ENCODE measurements at places on chromosomes 13 and 19.

DNA sequence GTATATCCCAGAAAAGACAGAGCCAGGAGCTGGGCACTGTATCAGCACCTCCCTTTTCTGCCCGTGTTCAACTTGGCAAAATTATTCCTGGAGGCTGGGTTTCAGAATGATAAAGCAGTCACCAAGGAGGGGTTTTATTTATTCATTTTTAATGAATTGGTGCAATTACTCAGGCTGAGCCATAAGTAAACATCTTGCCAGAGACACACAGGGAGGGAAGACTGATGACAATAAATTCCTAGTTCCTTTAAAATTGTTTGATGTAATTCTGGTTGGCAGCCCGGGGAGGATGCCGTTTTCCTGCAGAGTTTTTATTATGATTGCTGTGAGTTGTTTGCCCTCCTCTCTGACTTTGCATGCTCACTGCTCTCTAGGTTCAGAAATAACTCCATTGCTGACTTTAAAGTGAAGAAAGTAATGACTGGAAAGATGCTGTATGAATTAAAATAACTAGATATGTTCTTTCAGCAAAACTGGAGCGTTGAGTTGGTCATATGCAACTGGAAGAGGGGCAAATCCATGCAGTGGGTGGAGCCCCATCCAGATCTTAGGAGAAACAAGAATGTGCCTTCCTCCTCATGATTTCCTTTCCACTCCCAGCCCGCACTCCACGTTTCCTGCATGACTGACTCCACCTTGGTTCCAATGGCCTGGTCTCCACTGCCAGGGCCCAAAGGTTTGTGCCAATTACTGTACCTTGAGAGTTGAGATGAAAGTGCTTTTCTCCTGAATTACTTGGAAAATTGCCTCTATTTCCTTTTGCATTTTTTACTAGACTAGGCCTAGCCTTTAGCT, 182.1 kb downstream of the RFC3 start:
- DNase-seq, result no peak

DNA sequence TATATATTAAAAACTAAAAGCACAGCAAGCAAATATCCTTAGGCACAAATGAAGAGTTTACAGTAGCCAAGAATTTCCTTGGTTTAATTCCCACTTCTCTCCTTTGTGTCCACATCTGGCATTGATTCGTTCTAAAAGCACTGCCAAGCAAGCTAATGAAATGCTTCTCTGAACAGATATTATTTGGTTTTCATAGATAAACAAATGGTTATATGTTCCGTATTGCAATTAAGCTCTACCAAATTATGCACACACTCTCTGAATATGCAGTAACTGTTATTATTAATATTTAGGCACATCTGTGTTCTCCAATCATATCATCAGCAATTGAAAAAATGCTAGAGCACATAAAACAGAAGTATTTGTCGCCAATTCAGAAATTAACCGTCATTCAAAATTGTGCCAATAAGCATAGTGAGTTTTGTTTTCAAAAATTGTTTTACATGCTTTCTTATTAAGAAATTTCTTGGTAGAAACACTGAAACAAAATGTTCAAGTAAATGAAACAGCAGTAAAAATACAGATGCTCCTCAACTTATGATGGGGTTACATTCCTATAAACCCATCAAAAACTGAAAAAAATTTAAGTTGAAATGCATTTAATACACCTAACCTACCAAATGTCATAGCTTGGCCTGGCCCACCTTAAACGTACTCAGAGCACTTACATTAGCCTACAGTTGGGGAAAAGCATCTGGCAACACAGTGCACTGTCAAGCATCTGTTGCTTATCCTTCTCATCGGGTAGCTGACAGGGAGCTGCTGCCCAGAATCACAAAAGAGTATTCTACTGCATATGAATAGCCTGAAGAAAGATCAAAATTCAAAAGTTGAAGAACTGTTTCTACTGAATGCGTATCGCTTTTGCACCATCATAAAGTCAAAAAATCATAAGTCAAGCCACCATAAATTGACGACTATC, 2134.7 kb downstream of the PCDH9 start:
- no peak for DNase-seq

- no peak for DNase-seq
Observed at GRCh38 chr19:7528192-7528519, 5.7 kb downstream of the MCOLN1 start.

DNA sequence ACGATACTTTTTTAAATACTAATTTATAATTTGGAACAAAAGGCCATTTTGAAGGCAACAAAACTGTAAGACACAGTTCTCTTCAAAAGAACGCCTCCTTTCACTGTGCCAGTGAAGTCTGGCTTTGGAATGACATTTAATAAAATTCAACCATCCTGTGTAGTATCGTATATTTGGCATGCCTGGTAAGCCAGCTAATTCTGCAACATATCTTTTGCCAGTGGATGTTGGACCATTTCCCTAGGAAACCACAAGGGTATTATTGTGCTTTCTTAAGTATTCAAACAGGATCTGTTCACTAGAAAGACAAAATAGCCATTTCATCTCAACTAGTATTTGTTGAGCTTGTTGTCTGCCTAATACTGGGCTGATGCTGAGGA, 111.6 kb downstream of the RGCC start:
- DNase-seq, result no peak

GRCh38 chr19:54160182-54160811, 776 bp upstream of the LENG1 start:
- DNase-seq, result no peak

- no peak for DNase-seq
Observed at GRCh38 chr13:40313269-40314200, 352.9 kb downstream of the FOXO1 start.

GRCh38 chr13:62088165-62088564, 672.5 kb upstream of the PCDH20 start:
- no peak for DNase-seq

- DNase-seq, result no peak
Observed at GRCh38 chr13:25633093-25633492, 261.3 kb downstream of the ATP8A2 start.

- no peak for DNase-seq
Observed at GRCh38 chr13:39777021-39777420, 121.6 kb downstream of the COG6 start.

GRCh38 chr13:99062593-99062992, 84.7 kb upstream of the DOCK9 start:
- no peak for DNase-seq

GRCh38 chr19:2556221-2557092, 80.5 kb downstream of the GADD45B start:
- no peak for DNase-seq

DNA sequence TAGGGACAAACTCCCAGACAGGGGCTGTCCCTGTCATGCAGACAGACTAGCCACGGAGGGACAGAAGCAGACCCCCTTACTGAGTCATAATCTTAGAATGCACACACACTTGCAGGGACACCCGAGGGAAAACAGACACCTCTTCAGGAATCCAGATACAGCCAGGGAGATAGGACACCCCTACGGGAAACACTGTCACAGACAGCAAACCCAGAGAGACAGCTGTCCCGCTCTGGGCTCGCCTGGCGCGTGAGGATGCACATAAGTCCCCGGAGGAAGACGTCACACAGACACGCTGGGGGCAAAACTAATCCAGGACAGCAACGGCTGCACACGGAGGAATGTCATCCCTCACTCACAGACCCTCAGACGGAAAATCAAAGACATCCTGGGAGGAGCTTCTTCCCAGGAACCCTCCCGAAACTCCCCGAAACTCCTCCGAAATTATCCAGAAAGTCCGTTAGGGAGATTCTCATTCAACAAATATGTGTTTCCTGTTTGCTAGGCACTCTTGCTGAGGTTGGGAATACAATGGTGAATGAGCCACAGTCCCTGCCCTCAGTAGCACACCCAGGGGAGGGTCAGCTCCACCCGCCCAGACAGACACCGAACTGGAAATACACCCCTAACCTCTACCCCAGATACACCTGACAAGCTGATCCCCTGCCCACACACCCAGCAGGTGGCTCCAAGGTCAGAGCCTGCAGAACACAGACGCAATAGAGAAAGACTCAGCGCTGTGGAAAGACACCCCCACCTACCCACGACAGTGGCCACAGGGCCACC, 15.2 kb upstream of the TOMM40 start:
- no peak for DNase-seq

- no peak for DNase-seq
Observed at GRCh38 chr19:48631225-48631624, 6.0 kb downstream of the DBP start.

GRCh38 chr13:113152691-113152983, 5.8 kb upstream of the PROZ start:
- DNase-seq, result no peak

Measured in iPS DF 6.9 (cell line).